Dorsolateral prefrontal cortex (tissue), 122 donors: ENCODE measurements at places on chromosomes 7 and 10. TPM values are rescaled to one million over a fixed set of nuclear protein-coding genes. Genes with fewer than 3 reads are reported as not detected.
A peak's percentile ranks its signal among the peaks of the same experiment; 100 is the strongest.

- no peak for DNase-seq
Observed at GRCh38 chr10:82071231-82071630, 196.2 kb downstream of the NRG3 start.

DNA sequence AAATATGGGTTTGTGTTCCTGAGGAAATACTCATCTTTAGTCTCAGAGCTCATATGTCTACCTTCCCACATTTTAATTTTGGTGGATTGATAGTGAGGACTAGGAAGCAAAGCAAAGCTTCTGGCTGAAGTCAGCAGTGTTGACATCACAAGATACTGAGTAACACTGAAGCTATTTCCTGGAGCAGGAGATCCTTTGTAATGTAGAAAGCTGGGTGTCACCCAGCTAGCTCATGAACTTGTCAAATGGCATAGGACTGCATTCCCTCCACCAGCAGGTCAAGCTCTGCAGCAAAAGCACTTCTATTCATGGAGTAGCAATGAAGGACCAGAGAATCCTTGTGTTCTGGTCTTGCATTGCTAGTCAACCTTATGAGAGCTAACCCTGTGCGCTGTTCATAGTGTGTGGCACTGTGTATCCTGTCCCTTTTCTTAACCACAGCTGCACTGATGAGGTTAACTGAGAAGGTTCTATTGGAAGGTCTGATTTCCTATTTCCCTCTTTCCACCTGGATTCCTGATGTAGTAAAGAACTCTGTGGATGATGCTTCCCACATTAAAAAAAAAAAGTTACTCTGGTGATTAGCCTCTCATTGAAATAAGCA is 94.8 kb upstream of the ZNF804B start:
- DNase-seq: no peak

GRCh38 chr10:14084875-14085274 is 245.8 kb downstream of the FRMD4A start:
- DNase-seq: no peak

DNA sequence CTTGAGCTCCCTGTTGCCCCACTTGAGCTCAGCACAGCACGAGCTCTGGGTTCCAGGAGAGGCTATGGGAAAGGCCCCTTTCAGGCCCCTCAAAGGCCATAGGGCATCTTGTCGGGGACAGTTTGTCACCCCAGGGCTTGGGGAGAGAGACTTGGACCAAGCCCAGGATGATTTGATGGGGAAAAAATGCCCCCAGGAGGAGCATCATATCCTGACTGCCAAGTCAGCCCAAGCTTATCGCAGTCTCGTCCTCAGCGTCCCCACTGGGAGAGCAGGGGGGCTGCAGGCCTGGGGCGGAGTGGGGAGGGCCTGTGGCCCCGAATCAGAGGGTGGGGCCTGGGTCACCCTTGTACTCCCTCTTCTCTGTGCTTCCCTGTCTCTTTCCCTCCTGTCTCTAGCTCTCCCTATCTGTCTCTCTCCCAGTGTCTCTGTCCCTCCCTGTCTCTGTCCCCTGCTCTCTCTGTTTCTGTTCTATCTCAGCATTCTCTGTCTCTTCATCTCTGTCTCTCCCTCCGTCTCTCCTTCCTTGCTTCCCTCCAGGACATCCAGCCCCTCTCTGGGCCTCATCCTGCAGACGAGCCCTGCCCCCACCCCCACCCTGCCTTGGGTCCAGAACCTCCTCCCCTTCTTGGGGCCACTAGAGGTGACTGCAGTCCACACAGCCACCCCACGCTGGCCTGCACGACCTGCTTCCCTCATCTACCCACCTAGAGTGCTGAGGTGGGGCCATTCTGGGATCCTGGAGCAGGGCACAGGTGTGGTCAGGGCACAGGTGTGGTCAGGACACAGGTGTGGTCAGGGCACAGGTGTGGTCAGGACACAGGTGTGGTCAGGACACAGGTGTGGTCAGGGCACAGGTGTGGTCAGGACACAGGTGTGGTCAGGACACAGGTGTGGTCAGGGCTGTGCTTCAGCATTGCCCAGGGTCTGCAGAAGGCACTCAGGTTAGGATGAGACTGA is 17.3 kb upstream of the GRIFIN start:
- no peak for DNase-seq

GRCh38 chr10:92125144-92125543 is 165.7 kb downstream of the CPEB3 start:
- no peak for DNase-seq

GRCh38 chr7:101156866-101157589 is 2.8 kb downstream of the AP1S1 start:
- DNase-seq: no peak

- no peak for DNase-seq
Observed at GRCh38 chr7:18689551-18689950, 194.0 kb downstream of the HDAC9 start.

GRCh38 chr7:81736091-81736490 is 33.8 kb downstream of the HGF start:
- no peak for DNase-seq

GRCh38 chr10:86104611-86105145 is 261.9 kb downstream of the GRID1 start:
- no peak for DNase-seq

DNA sequence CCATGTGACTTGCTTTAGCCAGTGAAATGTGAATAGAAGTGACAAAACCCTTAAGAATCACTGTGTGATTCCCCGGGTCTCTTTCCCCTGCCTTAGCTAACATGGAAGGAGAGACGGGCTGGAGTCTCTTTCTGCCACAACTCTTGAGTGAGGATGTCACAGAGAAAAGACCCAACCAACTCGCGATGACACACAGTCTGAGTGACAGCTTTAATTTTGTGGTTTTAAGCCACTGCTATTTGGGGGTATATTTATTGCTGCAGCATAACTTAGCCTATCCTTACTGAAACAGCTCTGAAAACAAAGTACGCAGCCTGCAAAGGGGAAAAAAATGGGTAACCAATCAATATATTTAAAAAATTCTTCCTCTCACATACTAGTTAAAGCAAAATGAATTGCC is 319.4 kb downstream of the CALN1 start:
- DNase-seq: no peak

GRCh38 chr10:131774681-131775085 is 126.1 kb upstream of the PPP2R2D start:
- DNase-seq: no peak

- no peak for DNase-seq
Observed at GRCh38 chr10:59891349-59891748, 15.0 kb downstream of the CCDC6 start.

GRCh38 chr7:107994421-107995030 is 8.4 kb downstream of the LAMB1 start:
- DNase-seq: no peak

DNA sequence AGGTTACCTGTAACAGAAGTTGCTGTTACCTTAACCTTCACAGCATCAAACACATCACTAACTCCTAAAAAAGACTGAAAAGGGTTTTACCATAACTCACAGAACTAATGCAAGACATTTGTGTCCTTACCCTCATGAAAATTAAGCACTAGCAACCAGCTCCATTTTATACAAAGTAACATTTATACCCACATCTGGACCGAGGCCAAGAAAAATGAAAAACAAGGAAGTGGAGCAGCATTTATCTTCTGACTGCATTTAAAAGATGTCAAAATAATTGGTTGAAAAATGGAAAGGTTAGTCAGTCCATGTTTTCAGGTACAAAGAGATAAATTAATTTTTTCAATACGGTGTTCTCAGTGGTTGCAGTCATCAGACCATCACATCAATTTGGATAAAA is 3.1 kb upstream of the RBP4 start:
- no peak for DNase-seq

DNA sequence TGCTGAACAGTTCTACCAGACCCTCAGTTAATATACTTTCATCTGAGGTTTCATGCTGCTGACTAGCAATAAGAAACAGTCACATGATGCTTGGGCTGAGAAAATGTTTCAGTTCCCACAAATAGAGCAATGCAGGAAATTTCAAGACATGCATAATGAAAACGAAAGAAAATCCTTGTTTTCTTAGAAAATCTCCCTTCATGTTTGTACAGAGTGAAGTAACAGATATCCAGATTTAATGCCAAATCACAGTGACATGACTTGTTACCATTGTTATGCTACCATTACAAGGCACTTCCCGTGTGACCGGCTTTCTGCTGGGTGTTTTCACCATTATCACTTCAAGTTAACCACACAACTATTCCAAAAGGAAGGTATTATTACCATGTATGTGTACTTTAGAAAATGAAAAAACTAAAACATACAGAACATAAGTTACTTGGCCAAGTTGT is 121.7 kb downstream of the DOCK4 start:
- DNase-seq: no peak

- DNase-seq: no peak
Observed at GRCh38 chr7:34497153-34497777, 160.8 kb upstream of the NPSR1 start.

DNA sequence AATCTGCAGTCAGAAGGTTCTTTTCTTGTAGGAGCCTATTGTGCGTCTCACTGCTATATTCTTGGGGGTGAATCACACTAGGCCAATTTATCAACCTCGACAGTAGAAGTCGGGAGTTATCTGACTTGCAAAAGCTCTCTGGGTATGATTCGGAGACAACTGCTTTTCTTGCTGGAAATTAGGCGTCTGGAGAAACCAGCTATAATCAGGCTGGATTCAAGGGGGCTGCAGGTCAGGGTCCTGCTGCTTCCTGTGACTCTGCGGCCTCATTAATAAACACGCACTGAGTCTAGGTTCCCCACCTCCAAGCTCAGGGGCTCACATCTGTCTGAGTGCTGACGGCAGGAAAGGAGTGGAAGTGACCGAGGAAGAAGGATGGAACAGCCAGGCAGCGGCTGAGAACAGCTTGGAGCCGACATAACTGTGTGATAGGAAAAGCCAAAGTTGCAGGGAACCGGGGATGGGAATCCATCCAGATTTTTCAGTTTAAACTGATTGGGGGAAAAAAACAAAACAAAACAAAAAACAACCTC is 184.6 kb downstream of the FANK1 start:
- no peak for DNase-seq

- peak; percentile 46 for DNase-seq
Observed at GRCh38 chr10:114174695-114175188, 739 bp upstream of the CCDC186 start.

GRCh38 chr10:82037076-82037475 is 162.1 kb downstream of the NRG3 start:
- DNase-seq: peak; percentile 61

GRCh38 chr10:117246997-117247671 is 6.2 kb downstream of the SLC18A2 start:
- DNase-seq: no peak

DNA sequence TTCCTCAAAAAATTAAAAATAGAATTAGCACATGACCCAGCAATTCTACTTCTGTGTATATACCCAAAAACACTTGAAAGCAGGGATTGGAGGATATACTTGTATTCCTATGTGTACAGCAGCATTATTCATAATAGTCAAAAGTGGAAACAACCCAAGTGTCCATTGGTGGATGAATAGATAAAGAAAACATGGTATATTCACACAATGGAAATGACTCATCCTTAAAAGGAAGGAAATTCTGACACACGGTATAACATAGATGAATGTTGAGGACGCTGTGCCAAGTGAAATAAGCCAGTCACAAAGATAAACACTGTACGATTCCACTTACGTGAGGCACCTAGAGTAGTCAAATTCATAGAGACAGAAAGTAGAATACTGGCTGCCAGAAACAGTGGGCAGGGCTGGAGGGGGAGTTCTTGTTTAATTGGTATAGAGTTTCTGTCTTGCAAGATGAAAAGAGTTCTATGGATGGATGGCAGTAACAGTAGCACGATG is 26.6 kb upstream of the KAT6B start:
- DNase-seq: no peak

DNA sequence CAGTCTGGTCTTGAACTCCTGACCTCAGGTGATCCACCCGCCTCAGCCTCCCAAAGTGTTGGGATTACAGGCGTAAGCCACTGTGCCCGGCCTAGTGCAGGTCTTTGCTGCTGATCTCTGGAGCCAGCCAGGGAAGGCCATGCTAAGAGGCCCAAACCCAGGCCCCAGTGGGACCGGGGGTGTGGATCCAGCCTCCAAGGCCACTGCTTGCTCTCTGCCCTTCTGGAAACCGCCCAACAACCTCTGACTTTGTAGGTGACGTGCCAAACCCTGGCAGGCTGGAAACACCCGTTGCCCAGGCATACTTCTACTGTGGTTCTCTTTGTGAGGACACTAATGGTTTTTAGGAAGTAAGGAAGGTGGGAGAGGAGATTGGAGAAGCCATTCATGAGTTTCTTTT is 83.5 kb upstream of the GNA12 start:
- DNase-seq: no peak

DNA sequence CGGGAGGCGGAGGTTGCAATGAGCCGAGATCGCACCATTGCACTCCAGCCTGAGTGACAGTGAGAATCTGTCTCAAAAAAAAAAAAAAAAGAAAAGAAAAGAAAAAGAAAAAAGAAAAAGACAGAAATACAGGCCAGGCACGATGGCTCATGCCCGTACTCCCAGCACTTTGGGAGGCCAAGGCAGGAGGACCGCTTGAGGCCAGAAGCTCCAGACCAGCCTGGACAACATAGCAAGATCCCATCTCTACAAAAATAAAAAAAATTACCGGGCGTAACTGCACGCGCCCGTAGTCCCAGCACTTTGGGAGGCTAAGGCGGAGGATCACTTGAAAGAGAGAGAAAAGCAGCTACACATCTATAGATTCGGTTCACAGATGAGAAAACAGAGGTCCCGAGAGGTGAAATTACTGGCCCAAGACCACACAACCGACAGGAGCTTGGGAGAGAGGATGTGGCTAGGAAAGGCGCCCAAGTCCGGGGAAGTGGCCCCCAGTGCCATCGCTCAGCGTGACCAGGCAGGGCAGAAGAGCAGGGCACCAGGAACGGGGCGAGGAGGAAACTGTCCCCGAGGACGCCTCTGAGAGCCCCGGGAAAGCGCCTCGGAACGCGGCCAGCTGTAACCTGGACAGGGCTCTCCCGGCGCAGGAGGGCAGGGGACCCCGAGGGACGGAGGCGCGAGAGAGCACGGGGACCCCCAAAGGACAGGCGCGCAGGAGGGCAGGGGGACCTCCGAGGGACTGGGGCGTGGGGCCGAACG is 612 bp downstream of the SNX8 start:
- DNase-seq: no peak

GRCh38 chr7:87599336-87599735 is 1.3 kb downstream of the ABCB1 start:
- DNase-seq: no peak

DNA sequence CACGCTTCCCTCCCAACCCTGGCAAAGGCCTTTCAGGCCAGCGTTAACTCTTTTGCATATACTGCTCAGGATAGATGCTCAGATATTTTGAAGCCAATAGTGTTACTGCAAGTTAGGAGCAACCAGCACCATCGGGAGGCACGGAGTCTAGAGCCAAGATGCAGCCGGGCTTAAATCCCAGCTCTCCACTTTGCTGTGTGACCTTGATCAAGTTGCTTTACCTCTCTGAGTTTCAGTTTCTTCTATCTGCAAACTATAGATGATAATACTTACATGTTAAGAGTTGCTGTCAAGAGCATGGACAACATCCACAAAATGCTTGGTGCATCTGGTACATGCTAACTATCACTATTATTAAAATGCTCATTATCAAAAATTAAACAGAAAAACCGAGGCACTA is 45.4 kb upstream of the C7orf33 start:
- DNase-seq: no peak

The AKR1C4 gene
- not detected for total RNA-seq

The CCDC172 gene
- not detected for total RNA-seq

The FAM241B gene
- total RNA-seq: 32.8 TPM

The SNCG gene
- 150 TPM for total RNA-seq

The COL1A2 gene
- 9.7 TPM for total RNA-seq

The SPDYE16 gene
- total RNA-seq: 1.9 TPM

The VAX1 gene
- 5.8 TPM for total RNA-seq

The C10orf105 gene
- 11.6 TPM for total RNA-seq

The SMKR1 gene
- total RNA-seq: 6.6 TPM

The SEMA3E gene
- total RNA-seq: 4.0 TPM
